Activated naive CD8-positive, alpha-beta T cell treated with anti-CD3 and anti-CD28 coated beads for 36 hours (primary cell): ENCODE measurements at places on chromosomes 6 and 20. TPM values are rescaled to one million over a fixed set of nuclear protein-coding genes. Genes with fewer than 3 reads are reported as not detected.

HLA-DQA2 gene
- 0.46 TPM for total RNA-seq

SAMD5 gene
- total RNA-seq, result not detected

METTL24 gene
- total RNA-seq, result 0.26 TPM

RCAN2 gene
- not detected for total RNA-seq

NUDT3 gene
- total RNA-seq, result 18.1 TPM

DDX39B gene
- 570 TPM for total RNA-seq

TUBB2B gene
- 0.25 TPM for total RNA-seq

RFX6 gene
- not detected for total RNA-seq

TTBK1 gene
- total RNA-seq, result 0.12 TPM
